HT1080 (cell line): ENCODE measurements at places on chromosomes 7 and 10. TPM values are rescaled to one million over a fixed set of nuclear protein-coding genes. Genes with fewer than 3 reads are reported as not detected.
A peak's percentile ranks its signal among the peaks of the same experiment; 100 is the strongest.

- DNase-seq: no peak
Measured at GRCh38 chr7:25906003-25906402, 246.0 kb upstream of the NFE2L3 start.

GRCh38 chr7:140597428-140597949 lies 43.1 kb downstream of the DENND2A start:
- DNase-seq: no peak

GRCh38 chr10:58334817-58335305 lies at the start of gene UBE2D1:
Gene UBE2D1, plus strand, starts transcription at chr10:58335006. Its CDS starts 196 bp downstream, at chr10:58335202.
- DNase-seq: peak; percentile 61

- DNase-seq: peak; percentile 84
Measured at GRCh38 chr10:60827791-60828488, 49.7 kb downstream of the CDK1 start.

DNA sequence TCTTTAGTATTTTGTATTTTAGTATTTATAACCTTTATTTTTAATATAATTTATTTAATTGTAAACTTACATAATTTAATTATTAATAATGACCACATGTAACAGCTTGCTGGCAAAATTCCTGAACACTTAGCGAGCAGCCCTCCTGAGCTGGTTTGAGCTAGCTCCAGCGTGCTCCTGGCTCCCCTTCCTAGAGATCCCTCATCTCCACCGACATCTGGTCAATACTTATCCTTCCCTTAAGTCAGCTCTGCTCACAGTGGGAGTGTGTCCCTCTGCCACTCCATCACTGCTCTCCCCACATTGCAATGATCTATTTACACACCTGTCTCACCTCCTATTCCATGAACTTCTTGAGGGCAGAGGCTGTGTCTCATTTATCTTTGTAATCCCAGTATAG lies 20.6 kb upstream of the TBXAS1 start:
- DNase-seq: no peak

- DNase-seq: no peak
Measured at GRCh38 chr10:12334186-12334530, 15.2 kb upstream of the CAMK1D start.

GRCh38 chr10:4683838-4684237 lies 142.2 kb upstream of the AKR1E2 start:
- no peak for DNase-seq

- DNase-seq: peak; percentile 58
Measured at GRCh38 chr10:11782793-11783557, 40.2 kb upstream of the PROSER2 start.

DNA sequence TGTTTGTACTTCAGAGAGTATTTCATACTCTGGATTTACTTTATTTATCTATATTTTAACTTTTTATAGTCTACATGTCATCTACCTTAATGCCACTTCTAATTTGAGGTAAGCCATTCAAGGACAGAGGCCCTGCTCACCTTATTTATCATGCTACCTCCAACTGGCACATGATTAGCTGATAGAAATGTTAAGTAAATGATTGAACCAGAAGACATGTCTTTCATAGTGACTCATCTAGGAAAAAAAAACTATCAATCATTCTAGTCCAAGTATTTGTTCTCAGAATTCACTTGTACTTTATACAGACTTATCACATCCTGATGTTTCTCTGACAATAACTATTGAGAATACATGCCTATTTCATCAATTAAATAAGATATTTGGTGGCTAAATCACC lies 856.3 kb downstream of the XPNPEP1 start:
- DNase-seq: no peak

- no peak for DNase-seq
Measured at GRCh38 chr10:86064931-86065662, 301.5 kb downstream of the GRID1 start.

- DNase-seq: peak; percentile 46
Measured at GRCh38 chr7:142438235-142438922, 180.5 kb upstream of the PRSS58 start.

- DNase-seq: peak; percentile 50
Measured at GRCh38 chr10:110226543-110226925, 19.1 kb downstream of the MXI1 start.

DNA sequence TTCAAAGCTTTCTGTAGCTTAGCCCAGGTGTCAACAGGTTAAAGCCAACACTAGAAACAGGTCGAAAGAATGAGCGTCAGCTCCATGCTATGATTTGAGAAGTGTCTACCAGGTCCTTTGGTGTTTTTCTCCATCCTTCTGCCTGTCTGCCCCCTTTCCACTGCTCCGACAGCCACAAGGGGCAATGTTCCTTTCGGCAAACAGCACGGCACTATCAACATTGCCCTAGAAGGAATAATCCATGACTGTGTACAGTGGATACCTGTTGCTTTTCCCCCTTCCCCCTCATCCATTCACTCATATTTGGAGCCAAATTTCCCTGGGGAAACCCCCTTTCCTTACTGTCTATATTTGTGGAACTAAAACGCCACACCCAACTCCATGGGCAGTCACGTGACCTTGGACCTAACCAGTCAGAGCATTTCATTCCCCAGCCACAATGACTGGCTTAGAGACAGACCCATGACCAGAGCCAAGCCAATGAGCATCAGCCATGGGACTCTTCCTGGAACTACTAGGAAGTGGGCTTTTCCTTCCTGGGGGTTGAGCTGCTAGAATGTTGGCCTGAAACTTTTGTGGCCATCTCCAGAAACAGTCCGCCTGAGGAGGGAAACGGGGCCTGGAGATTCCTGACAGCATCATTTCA lies 51.5 kb downstream of the AFAP1L2 start:
- peak; percentile 45 for DNase-seq

- DNase-seq: no peak
Measured at GRCh38 chr7:22998519-22998896, 15.4 kb downstream of the HYCC1 start.

DNA sequence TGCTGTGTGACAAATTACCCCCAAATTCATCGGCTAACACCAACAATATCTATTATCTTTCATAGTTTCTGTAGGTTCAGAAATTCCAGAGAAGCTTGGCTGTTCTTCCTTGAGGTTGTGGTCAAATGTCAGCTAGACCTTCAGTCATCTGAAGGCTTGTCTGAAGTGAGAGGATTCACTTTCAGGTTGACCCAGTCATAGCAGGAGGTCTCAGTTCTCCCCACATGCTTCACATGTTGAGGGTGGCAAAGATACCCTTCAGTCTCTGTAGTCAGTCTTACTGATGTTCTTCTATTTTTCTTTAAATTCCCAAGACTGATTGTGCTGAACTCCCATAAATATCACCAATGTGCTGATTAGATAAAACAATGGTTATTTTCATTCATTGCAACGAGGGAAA lies 1692.0 kb downstream of the REEP3 start:
- DNase-seq: no peak

DNA sequence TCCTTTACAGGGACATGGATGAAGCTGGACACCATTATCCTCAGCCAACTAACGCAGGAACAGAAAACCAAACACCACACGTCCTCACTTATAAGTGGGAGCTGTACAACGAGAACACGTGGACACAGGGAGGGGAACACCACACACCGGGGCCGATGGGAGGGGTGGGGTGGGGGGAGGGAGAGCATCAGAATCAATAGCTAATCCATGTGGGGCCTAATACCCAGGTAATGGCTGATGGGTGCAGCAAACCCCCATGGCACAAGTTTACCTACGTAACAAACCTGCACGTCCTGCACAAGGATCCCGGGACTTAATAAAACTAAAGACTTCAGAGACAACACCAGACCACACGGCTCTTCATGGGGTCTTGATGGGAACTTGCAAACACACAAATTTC lies 82.2 kb upstream of the DIP2C start:
- no peak for DNase-seq

DNA sequence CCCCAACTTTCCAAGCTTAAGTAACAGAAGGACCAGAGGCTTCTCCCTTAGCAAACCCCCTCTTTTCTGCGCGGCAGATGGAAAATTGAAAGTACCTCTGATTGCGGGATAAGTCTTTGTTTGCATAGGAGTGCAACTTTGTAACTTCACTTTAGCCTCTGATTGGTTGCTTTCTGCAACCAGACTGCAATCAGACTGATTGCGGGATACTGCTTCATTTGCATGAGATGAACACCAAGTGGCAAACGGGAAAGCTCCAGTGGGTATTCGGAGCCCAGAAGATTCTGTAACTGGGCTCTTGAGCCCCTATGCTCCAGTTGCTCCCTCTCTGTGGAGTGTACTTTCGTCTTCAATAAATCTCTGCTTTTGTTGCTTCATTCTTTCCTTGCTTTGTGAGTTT lies 260.6 kb downstream of the BAMBI start:
- no peak for DNase-seq

DNA sequence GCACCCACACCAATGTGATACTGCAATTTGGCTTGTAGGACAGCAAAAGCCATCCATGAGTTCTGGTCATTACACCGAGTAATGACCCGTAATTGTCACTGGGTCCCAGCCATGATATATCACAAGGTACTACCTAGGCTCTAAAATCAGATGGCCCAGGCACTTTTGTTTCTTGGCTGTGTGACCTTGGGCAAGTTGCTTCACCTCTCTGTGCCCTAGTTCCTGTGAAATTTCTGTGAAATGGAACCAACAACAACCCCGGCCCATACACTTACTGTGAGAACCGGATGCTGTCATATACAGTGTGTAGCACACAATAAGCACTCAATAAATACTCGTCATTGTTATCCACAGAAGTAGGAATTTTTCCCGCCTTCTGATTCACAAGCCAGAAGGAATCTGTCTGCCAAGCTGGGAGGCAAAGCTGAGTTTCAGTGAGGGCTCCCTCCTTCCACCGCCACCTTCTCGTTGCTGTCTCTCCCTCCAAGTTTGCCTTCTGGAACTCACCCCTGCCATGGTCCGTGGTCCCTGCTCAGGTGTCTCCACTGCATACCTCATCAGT lies 6.4 kb upstream of the CYTH3 start:
- peak; percentile 20 for DNase-seq

- DNase-seq: no peak
Measured at GRCh38 chr10:19168584-19168983, 120.0 kb downstream of the MALRD1 start.

GRCh38 chr10:121595806-121596688 lies 2.2 kb downstream of the FGFR2 start:
- DNase-seq: no peak

- peak; percentile 60 for DNase-seq
Measured at GRCh38 chr7:36391436-36392198, 2.0 kb downstream of the ANLN start.

DNA sequence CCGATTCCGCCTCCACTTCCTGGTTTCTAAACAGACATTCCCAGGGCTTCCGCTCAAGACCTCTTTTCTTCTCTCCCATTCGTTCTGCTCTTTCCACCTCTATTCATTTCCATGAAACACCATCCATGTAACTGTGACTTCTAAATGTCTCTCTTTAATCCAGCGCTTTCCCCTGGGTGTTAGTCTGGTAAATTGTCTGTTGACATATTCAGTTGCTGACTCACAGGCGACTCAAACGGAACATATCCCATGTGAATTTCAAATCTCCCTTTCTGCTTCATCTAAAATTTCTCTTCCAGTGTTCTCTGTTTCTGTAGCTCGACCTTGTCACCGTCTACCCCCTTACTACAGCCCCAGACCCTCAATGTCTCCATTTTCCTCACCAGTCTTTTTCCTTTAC lies 119.1 kb downstream of the PFKFB3 start:
- peak; percentile 49 for DNase-seq

DNA sequence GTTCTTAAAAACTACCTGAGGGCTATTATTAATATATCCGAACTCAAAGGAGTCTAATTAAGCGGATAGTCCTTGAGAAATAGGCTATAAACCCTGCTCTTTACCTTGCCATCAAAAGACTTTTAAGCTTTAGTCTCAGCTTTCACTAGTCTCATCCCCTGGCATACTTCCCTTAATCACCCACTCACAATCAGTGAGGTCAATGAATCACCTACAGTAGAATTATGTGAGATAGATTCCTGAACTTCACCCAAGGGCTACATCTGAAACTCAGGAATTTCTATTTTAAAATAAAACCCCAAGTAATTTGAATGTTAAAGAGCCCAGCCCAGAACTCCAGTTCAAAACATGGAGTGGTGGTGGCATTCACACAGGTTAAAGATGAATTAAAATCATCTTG lies 108.7 kb downstream of the ETV1 start:
- DNase-seq: peak; percentile 42

- no peak for DNase-seq
Measured at GRCh38 chr7:108488768-108489538, 32.7 kb upstream of the NRCAM start.

The KCP gene
- 0.35 and 1.4 TPM in 2 replicates for total RNA-seq

The STEAP1B gene
- total RNA-seq: 0.08 TPM in 1 of 2 replicates, not detected in the other

The SPDYE1 gene
- total RNA-seq: not detected in 2 replicates

The PTEN gene
- total RNA-seq: 27.8 and 29.2 TPM in 2 replicates

The CNTNAP2 gene
- total RNA-seq: not detected in 2 replicates

The ATOH7 gene
- not detected in 2 replicates for total RNA-seq

The NME8 gene
- not detected in 2 replicates for total RNA-seq

The CTAGE6 gene
- total RNA-seq: not detected in 2 replicates
